ENCODE measurements at places on chromosomes 5 and 9.

GRCh38 chr9:89243296-89244061, 64.9 kb upstream of the SHC3 start:
- DNase-seq, result no peak

DNA sequence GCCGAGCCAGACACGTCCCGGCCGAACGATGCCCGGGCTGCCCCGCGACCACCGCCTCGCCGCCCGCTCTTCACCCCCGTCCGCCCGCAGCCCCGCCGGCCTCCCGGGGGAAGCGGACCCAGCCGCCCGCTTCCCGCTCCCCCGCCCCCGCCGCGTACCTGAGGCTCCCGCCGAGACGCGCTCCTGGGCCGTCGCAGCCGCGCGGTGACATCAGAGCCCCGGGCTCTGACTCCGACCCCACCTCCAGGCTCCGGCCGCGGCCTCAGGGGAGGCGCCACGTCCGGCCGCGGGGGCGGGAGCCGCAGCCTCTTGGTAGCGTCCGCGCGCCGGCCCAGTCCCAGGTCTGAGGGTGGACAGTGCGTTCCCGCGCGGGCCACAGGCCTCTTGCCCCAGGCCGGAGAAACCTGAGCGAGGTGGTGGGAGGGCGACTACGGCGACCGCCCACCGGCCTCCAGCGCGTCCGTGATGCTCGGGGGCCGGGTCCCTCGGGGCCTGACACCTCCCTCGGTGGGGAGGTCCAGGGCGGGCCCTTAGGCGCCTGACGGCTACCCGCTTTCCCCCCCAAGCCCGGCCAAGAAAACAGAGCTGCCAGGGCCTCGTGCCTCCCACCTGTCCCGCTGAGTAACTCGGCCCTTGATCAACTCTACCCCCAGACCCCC, at the start of gene SHROOM1:
Gene SHROOM1, minus strand, starts transcription at position 212 of the 659 bp plus-strand sequence. CDS start 4,507 bp downstream, outside the sequence.
- DNase-seq, result peak; percentile 53

GRCh38 chr5:159207686-159208513, 1.5 kb downstream of the RNF145 start:
- peak; percentile 80 for DNase-seq

- DNase-seq, result no peak
Observed at GRCh38 chr5:122312591-122313406, 762 bp downstream of the SNCAIP start.

- no peak for DNase-seq
Observed at GRCh38 chr5:68007451-68007850, 208.1 kb upstream of the PIK3R1 start.

- DNase-seq, result peak; percentile 9
Observed at GRCh38 chr9:134602547-134603362, 38.8 kb upstream of the COL5A1 start.

DNA sequence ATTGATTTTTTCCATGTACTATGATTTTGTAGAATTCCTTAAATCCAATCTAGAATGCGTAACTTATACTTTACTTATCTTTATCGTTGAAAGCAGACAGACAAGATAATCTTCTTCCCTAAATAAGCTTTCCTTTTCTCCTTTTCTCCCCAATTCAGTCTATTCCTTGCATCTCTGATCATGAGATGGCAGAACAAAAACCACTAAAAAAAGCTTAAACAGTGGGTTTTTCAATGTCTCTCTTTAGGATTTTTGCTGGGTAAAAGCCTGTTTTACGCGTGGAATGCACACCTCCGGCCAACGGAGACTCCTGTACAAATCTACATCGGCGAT, 755 bp downstream of the CDKN2B start:
- no peak for DNase-seq

GRCh38 chr9:73176450-73176875, 24.8 kb downstream of the ANXA1 start:
- DNase-seq, result no peak

DNA sequence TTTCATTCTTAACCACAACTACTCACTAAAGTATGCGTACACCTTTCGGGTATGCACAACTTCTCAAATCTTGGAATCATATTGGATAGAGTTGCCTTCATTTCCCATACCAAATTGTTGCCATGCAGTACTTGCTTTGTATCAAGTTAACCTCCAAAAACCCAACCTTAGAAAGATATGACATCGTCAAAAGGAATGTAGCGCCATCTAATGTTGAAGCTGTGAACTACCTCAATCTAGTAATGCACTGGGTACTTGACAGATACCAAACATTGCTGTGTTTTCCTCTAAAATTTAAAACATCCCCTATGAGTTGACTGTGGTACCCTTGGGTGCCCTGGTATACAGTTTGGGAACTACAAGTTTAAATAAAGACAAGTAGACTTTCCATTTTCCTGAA, 318.4 kb downstream of the ARL15 start:
- DNase-seq, result no peak

DNA sequence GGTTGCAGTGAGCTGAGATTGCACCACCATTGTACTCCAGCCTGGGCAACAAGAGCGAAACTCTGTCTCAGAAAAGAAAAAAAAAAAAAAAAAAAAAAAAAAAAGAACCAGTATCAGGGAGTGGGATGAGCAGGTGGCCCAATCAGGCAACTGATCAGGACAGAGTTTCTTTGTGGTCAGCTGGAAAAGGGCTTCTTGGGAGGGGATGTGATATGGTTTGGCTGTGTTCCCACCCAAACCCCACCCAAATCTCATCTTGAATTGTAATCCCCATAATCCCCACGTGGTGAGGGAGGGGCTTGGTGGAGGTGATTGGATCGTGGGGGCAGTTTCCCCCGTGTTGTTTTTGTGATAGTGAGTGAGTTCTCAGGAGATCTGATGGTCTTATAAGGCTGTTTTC, 4.7 kb upstream of the GCNT1 start:
- DNase-seq, result no peak

- no peak for DNase-seq
Observed at GRCh38 chr5:74613283-74613682, 27.2 kb downstream of the ENC1 start.

GRCh38 chr5:59976342-59976741, 82.8 kb upstream of the PDE4D start:
- DNase-seq, result no peak

DNA sequence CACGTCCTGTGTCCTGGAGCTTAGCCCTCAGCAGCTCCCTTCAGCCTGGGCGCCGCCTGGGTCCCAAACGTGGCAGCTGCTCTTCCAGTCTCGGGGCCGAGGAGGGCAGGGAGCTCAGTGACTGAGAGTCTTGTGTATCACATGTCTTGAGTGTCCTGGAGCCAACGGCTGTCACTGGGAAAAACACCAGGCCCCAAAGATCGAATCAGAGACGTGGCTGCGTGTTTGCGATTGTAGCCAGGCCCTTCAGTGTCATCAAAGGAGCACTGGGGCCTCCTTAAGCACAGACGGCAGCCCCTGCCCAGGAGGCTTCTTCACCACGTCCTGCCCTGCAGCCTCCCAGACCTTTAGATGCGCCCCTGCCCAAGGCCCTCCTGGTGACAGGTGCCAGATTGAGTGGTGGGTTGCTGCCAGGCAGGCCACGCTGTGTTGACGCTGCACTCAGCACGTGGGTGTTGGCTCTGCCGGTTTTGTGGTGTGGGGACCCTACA, 5.7 kb upstream of the EXOC3 start:
- no peak for DNase-seq

GRCh38 chr5:154794525-154795234, 39.5 kb downstream of the LARP1 start:
- DNase-seq, result no peak

DNA sequence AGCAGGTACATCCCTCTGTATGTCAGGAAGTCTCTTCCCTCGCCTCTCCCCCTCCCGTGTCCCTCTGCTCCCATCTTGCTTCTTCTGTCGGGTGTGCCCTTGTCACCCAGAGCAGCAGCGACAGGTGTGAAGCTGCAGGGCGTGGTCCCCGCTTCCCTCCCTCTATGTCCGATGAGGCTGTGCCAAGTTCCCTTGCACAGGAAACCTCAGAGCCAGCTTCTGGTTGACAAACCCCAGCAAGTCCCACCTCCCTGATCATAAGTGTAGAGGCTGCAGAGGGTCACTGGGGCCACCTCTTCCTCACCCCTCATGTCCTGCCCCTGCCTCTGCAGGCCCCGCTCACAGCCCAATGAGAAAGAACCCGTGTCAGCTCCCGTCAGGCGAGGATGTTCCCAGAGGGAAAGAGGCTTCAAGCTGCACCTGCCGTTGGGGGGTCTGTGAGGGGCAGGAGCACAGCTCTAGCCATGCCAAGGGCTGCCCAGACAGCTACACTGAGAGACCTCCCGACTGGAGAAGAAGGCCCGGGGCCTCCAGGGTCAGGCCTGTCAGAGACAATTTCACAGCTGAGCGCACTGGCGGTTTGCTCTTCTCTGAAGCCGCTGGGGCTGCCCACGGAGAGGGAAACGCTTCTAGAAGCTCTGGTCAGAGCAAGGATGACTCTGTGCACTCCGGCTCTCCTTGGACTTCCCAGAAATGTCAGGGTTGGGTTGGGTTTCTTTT, 73.3 kb downstream of the AK8 start:
- no peak for DNase-seq

- DNase-seq, result no peak
Observed at GRCh38 chr9:130426467-130426773, 18.3 kb upstream of the ASS1 start.

DNA sequence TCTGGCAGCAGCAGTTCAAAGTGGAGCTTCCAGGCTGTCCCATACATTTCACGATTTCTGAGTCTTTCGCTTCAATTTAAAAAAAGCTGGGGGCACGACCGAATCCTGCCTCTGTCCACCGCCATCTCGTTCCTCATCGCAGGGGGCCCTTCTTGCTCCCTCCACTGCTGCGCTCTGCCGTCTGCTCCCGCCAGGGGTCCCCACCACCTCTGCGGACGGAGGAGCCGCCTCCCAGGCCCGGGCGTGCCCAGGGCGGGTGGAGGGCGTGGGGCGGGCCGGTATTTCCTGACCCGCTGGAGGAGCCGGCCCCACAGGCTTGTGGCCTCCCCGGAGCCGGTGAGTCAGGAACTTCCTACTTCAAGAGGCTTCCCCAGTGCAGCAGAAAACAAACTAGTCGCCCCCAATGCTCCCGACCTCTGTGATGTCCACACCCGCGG, 50.4 kb downstream of the USP20 start:
- peak; percentile 95 for DNase-seq

DNA sequence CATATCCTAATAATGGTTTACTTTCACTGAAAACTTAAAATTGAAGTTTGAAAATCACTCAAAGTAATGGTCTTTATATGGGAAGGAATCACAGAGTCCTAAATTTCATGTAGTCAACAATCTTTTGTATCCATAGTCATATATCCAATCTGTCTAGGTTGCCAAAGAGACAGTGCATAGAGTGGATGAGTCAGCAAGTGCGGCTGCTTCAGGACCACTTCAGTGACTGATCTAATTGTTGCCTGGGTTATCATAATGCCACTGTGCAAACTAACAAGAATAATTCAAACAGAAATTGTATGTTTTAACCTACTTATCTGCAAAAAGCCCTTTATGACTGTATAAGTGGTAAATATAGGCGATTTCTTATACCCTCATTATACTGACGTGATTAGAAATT, 211.3 kb upstream of the PRR16 start:
- no peak for DNase-seq

DNA sequence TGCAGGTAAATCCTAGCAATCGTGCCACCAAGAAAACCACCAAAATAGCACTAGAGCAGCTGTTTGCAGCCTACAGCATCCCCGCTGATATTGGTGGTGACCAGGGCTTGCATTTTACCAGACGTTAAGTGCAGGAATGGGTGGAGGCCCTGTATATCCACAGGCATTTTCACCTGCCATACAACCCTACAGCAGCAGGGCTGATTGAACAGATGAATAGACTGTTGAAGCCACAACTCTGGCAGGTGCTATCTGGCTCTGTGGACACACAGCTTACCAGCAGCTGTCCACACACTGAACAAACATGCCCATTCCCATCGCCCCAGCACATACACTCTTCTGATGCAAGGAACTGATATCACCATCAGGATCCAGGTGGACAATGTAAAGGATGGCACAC, 154.5 kb upstream of the APC start:
- DNase-seq, result no peak

GRCh38 chr5:109407913-109408312, 1.9 kb downstream of the PJA2 start:
- DNase-seq, result no peak

DNA sequence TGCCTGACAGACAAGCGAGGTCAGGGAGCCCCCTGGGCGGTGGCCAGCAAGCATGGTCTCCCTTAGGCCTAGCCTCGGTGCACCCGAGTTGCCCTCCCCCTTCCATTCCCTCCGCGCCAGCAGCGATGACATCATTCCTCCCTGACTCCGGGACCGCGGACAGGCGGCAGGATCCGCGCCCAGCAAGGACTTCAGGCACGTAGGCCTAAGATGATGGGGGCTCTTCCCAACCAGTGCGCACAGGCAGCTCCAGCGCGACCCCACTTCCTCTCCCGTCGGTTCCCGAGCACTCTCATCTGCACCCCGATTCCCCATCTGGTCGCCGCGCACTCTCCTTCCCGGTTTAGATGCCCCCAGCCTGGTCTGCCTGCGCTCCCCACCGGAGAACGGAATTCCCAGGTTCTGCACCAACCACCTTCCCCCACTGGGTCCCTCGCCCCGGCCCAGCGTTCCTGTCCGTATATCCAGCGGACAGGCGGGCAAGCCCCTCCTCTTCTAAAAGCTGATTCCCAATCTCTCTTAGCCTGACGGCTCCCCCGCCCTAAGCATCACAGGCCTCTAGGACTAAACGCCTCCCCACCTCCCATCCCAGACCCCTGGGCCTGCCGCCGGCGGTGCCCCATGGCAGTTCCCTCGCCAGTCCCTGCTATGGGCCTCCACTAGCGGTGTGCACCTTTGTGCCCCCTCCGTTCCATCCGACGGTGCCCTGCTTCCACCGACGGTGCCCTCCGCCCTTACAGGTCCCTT, 931 bp downstream of the FAM219A start:
- DNase-seq, result peak; percentile 22

DNA sequence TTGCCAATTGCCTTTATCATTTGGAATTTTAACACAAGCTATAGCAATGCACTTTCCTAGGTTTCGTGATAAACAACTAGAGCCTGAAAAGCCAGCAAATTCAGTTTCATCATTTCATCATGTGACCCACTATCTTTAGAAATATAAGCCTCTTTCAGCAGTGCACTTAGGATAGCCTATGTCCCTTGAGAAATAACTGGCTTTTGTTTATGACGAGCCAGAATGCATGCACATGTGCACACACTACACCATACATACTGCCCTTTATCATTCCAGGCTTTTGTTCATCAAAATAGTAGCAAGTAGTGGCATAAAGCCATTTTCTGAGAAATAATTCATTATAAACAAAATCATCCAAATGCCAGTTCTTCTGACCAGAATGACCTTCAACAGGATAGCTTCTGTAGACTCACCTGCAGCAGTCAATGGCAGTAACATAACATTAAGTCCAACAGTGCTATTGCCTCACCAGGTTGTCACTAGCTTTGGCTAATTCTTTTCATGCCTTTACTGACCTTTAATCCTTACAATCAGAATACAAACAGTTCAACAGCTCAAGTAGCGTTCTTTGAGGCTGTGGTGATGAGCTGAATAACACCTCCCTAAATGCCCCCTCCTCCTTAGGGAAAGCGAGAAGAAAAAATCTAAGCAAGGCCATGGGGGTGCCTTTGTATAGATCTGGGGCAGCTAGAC, 132.3 kb upstream of the SMARCA2 start:
- DNase-seq, result no peak

DNA sequence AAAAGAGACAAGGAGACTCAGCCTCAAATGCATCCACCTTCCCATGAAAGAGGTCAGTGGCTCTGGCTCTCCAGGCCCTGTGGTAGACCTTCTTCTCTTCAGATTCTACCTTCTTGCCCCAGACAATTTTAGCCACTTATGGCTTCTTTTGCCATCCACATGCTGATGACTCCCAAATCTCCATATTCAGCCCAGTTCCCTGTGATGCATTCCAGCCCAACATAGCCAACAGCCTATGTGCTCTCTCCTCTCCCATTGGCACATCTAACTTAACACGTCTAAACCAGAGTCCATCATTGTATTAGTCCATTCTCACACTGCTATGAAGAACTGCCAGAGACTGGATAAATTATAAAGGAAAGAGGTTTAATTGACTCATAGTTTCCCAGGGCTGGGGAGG, 108.8 kb downstream of the FSTL4 start:
- no peak for DNase-seq

Data from stimulated activated CD4-positive, alpha-beta T cell treated with anti-CD3 and anti-CD28 coated beads, Interleukin-2, amount 100 ng/mL, for 24 hours (primary cell).